Pulmonary artery endothelial cell (primary cell): ENCODE measurements at places on chromosomes 7 and 10. TPM values are rescaled to one million over a fixed set of nuclear protein-coding genes. Genes with fewer than 3 reads are reported as not detected.

TFEC gene
- 13.2 and 15.4 TPM in 2 replicates for total RNA-seq

MOGAT3 gene
- total RNA-seq: not detected in 2 replicates

LRGUK gene
- total RNA-seq: 0.07 and 0.11 TPM in 2 replicates

CFAP69 gene
- 1.8 and 3.6 TPM in 2 replicates for total RNA-seq

SOSTDC1 gene
- total RNA-seq: not detected in 2 replicates

DNA sequence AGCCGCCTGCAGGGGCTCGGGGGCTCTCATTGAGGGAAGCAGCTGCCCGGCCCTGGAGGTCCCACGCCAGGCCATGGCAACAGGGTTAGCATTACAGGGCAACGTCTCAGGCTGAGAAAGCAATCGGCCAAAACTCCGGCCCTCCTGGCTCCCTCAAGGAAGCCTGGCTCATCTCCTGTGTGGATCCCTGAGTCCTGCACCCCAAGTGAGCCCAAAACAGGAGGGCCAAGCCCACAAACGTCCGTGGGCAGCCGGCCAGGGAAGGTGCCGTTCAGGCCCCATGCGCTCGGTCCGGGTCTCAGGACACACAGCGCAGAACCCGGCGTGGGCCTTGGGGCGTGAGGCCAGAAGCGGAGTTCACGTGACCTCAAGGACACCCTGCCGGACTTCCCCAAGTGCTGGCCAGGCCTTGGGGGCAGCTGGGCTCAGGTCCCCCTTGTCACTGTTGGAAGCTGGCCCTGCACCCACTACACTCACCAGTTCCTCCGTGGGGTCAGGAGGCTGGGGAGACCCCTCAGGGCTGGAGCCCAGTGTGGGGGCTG is 8.0 kb upstream of the PWWP2B start:
- DNase-seq: no peak

DNA sequence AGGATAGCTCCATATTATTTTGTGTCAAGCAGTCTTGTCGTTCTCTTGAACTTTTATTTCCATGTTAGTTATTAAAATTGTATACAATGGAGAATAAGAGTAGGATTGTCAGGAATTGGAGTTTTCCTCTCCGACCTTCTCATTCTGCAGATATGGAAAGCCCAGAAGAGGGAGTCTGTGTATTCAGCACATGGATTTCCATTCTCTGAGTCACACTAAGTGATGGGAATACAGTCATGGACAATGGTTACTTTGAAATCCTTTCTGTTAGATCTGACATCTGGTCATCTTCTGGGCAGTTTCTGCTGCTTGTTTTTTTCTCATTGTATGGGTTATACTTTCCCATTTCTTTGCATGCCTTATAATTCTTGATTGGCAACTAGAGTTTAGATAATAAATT is 5.0 kb upstream of the TASOR2 start:
- DNase-seq: no peak

DNA sequence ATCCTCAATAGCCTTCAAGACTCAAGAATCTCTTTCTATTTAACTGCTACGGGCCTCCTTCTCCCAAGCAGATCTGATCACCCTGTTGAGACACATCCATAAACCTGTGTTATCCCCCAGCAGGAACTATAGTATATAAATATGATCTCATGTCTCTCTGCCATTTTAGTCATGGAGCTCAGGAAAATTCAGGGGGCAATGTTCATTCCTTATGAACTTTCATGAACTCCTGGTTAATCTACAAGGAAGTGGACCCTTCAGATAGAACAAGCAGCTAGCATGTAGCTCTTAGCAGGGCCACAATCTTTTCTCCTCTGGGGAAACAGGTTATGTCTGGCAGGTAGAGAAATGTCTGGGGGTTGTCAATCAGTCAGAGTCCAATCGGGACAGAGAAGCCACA is 8.9 kb downstream of the PRR15 start:
- no peak for DNase-seq

DNA sequence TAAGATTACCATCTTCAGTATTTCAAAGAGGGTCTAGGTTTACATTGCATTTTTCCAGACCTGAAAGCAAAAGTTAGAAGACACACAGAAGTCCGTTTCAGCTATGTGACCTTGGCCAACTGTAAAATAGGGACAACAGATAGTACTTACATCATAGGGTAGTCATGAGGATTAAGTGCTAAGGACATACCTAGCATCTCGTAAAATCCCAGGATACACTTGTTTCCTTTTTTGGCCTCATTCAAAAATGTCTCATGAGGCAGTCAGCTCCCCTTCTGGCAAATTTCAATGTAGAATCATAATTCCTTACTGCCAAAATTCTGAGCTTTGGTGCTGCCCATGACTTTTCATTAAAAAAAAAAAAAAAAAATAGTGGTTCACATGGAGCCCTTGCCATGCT is 6.4 kb upstream of the DUSP5 start:
- no peak for DNase-seq

- DNase-seq: no peak
Observed at GRCh38 chr7:150323682-150324372, 482 bp upstream of the ACTR3C start.

DNA sequence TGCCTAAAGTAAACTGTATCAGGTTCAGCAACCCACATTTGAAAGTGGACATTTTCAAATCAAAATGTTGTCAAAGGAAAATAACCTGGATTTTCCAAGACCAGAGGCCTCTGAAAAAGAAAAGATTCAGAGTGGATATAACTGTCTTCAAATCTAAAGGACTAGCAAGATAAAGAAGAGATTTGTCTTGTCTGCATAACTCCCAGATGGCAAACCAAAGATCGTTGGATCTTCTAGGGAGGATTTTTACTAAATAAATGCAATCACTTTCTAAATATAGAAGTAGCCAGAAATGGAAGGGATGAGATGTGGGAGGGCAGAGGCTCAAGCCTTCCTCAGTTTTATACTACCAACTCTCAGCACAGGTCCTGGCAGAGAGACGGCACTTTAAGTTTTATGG is 39.0 kb downstream of the CABCOCO1 start:
- no peak for DNase-seq

DNA sequence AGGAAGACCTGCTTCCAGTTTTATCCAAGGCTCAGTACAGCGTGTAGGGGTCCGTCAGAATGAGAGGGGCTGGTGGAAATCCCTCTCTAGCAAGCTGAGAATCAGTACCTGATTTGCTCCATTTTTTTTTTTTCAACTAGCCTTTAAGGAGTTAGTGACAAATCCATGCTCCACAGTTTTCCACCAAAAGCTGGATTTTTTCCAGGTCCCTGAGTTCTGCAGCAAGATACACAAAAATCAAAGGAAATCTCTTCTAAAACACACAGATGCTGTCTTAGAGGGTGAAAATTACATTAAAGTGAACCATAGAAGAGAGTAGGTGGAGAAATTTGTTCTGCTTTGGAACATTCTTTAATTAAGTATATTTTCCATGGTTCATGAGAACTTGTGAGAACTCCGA is 30.4 kb downstream of the MDFIC start:
- no peak for DNase-seq

DNA sequence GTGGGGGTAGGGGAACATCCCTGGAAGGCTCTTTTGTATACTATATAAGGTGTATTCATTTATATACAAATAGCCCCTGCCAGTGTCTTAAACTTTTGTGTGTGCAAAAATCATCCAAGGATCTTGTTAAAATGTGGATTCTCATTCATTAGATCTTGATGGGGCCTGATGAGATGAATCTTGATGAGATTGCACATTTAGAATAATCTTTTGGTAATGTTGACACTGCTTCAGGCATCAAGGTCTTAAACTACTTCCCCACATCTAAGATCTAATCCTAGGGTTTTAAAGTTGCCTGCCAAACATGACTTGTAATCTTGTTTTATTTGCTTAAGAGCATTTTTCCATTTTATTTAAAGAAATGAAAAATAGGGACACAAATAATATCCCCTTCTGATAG is 13.0 kb downstream of the TLX1 start:
- no peak for DNase-seq

DNA sequence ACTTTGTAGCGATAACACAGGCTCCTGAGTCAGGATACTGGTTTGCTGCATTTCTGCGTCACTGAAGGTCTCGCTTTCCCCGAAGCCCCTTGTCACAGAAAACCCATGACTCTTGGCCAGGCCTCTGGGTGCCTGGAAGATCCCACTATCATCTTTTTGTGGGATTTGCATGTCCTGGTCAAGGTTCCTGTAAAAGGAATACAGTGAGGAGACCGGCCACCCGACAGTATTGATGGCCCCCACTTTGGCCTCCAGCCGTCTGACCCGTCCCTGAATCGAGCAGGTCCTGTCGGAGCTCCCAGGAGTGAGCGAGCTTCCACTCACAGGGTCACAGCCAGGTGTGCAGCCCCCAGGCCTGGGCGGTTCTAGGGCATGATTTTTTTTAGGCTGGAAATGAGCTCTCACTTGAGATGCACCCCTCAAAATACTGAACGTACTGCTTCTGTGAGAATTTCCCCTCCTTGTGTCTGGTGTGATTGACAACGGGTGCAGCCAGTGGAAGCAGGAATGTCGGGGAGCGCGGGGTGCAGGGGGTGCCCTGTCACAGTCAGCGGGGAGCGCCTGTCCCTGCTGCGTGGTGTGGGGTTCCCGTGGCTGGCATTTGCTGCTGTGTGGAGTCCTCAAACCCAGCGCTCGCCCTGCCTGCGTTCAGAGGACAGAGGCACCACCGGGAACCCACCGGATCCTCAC is 75.8 kb downstream of the DNAJB6 start:
- no peak for DNase-seq

DNA sequence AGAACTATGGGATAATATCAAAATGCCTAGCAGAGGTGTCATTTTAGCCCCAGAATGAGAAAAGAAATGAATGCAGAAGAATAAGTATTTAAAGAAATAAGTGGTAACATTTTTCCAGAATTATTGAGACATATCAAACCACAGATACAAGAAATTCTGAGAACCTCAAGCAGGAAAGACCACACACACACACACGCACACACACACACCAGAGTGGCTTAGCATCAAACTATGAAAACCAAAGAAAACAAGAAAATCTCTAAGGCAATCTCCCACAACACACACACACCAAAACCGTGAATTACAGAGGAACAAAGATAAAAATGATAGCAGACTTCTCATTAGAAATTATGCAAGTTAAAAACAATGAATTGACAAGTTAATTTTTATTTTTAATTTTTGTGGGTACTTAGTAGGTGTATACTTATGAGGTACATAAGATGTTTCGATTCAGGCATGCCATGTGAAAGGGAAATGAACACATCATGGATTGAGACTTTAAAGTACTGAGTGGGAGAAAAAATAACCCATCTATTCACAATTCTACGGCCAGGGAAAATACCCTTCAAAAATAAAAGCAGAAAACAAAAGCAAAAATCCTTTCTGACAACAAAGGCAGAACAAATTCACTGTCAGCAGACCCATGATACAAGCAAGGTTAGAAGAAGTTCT is 14.6 kb downstream of the PPIF start:
- DNase-seq: no peak

GRCh38 chr10:67115972-67116371 is 190.1 kb downstream of the LRRTM3 start:
- no peak for DNase-seq

GRCh38 chr7:129434675-129435318 is 565 bp downstream of the STRIP2 start:
- no peak for DNase-seq
